Activated gamma-delta T cell treated with Interleukin-2 at 50 U/mL for 16 hours (primary cell): ENCODE measurements at places on chromosomes 4 and X.

DNA sequence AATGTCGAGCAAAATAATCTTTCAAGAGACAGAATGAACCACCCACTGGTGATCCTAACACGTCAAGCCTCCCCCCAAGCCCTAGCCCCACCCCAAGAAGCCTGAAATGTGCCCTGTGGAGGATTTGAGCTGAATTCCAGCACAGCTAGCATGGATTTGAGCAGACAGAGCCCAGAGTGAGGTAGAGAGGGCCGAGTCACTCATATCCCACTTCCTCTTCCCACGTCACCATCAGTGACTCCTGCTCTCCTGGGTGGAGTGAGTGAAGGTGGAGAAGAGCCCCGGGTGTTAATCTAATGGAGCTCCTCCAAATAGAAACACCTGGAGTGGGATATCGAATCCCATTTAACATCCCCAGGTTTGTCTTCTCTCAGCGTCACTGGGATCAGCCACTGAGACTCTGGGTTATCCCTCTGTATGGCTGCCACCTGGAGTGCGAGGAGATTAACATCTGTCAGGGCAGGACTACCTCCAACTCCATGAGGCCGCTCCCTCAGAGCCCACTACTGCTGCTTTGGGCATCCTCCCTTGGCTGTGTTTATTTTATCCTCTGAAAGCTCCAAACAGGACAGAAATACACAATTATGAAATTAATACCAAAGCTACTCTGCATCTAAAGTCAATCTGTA, 136.6 kb downstream of the NWD2 start:
- DNase-seq: no peak

DNA sequence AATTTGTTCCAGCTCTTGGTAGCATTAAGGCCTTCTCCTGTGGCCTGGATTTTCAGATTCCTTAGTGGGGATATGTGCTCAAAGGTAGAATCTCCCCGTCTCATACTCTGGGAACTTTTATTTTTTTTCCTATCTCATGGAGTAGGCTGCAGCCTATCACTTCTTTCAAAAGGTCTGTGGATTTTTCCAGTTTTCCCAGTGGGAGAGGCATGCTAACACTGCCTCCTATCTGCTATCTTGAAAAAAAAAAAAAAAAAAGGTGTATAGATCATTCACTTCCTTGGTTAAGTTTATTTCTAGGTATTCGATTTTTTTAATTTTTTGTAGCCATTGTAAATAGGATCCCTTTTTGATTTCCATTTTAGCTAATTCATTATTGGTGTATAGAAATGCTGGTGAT, 67.1 kb downstream of the IL15 start:
- DNase-seq: no peak

DNA sequence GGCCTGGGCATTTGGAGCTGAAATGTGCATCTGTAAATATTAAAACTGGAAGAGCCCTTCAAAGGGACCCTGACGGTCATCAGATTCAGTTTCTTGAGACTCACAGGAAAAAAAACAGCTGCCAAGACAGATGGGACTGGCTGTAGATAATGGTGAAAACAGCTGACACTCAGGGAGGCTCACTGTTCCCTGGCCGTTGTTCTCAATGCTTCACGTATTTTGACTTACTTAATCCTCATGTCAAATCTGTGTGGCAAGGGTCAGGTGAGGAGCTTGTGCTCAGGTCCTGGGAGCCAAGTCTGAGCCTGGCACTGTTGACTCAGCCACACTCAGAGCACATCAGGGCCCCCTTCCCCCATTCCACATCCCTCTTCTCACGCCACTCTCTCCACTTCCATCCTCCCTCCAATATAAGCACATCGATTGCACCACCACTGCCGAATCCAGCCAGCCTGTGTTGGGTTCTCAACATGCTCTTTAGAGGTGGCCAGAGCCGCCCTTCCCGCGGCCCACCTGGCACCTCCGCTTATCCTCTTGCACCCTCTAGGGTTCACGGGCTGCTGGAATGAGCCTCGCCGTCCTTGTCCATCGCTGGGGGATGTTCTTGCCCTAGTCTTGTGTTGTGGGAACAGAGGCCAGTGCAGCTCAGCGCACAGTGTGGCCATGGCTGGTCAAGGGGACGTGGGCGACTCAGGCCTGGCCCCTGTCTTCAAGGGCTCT, 40.1 kb downstream of the EVC start:
- DNase-seq: no peak

GRCh38 chrX:19640693-19641374, 125.5 kb upstream of the MAP3K15 start:
- no peak for DNase-seq

GRCh38 chr4:109701566-109702410, 1.5 kb downstream of the CASP6 start:
- DNase-seq: no peak

GRCh38 chr4:146522869-146523205, 1.1 kb upstream of the SLC10A7 start:
- DNase-seq: no peak

DNA sequence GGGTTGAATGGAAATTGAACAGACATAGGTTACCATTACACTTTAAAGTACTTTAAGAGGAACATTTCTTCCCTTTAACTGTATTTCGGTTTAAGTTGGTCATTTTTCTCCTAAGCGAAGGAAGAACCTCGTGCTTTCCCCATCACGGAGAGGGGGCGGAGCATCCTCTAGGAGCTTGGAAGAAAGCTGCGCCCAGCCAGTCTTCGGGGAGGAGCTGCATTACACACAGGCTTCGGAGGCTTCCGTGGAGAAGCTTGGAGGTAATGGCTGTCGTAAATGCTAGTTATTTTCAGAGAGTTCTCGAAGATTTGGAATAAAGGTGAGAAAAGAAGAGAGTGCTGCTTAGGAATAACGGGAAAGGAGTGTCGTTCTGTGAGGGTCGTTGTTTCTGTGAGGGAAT, at the start of gene PWWP3B:
Gene PWWP3B (plus strand): TSS at position 199 of the 400 bp plus-strand sequence. CDS start 37,128 bp downstream, outside the sequence.
- no peak for DNase-seq

GRCh38 chr4:115310641-115311040, 197.2 kb upstream of the NDST4 start:
- no peak for DNase-seq

- no peak for DNase-seq
Observed at GRCh38 chr4:185464887-185465286, 6.6 kb downstream of the CCDC110 start.

GRCh38 chrX:153565996-153566580, 32.9 kb downstream of the CCNQ start:
- no peak for DNase-seq
